RWPE1 (cell line): ENCODE measurements at places on chromosomes 6 and 20.
A peak's percentile ranks its signal among the peaks of the same experiment; 100 is the strongest.

DNA sequence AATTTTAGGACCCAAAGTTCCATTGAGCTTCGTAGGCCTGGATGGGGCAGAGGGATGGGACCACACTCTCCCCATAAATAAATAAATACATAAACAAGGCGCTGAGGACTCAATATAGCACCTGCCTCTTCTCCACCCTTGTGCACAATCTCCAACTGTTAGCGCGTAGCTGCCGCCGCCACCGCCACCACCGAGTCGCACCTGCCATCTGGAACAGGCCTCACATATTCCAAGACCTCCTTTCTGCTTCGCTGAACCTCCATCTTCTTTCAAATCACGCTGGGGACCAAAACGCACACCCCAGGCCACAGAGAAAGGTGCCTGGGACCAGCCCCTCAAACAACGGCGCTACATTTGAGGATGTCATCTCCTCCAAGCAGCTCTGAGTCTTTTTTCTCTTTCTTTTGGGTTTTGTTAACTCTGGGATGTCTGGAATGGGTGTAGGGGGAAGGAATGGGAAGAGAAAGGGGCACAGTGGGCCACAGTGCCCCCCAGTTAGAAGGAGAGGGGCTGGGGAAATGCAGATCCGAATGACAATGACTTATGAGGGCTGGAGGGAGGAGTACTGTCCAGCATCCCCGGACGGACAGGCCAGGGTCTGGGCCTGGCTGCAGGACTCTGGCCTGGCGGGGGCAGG is 49.7 kb downstream of the NOL4L start:
- DNase-seq = no peak

- no peak for DNase-seq
Measured at GRCh38 chr6:146026873-146027272, 2.0 kb upstream of the GRM1 start.

GRCh38 chr20:41358230-41358629 is 8.4 kb downstream of the EMILIN3 start:
- no peak for DNase-seq

- DNase-seq = peak; percentile 87
Measured at GRCh38 chr6:17907406-17908229, 79.8 kb downstream of the KIF13A start.

GRCh38 chr20:21511850-21512633 is 1.8 kb downstream of the NKX2-2 start:
- DNase-seq = no peak

- no peak for DNase-seq
Measured at GRCh38 chr6:110950440-110950839, 8.1 kb upstream of the GTF3C6 start.

DNA sequence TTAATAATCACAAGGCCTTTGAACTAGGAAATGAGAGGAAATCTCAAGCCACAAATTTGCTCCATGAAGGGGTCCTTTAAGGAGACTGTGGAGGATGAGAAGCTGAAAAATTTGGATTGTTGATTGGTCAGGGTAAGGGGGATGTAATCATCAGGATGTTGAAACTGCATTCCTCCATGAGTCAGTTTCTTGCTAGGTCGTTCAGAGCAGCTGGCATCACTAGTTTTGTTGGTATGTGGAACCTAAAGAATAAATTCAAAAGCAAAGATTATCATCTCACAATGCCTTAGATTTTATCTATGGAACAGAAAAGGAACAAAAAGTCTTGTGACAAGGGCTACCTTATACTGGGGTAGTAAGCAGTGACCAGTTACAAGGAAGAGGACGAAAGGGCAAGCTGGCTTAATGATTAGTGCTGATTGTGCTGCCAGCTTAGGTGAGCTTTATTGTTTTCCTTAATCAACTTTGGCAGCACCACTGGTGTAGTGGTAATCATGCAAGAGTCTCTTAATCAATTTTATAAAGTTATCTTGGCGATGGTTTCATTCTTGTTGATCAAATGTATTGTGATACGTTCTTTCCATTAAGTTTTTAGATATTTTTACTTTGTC is 36.6 kb downstream of the CRISP2 start:
- peak; percentile 22 for DNase-seq

GRCh38 chr6:26383624-26384417 is 913 bp downstream of the BTN2A2 start:
- no peak for DNase-seq

GRCh38 chr6:157224951-157225574 is 98.3 kb downstream of the TMEM242 start:
- DNase-seq = no peak

DNA sequence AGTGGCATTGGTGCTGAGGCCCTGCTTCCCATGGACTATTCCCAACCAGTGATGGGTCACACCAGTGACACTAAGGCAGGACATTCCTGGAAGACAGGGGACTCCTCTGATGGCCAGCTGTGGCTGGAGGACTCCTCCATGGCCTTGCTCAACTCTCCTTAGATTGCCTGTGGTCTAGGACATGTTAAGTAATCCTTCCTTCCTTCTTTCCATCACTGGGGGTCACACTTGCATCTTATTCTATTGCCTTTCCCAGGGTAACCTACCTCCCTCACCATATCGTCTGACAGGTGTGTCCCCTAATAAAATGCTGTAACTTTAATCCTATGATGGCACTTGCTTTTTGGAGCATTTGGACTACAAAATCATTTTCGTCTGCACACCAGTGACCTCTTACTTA is 24.5 kb upstream of the HLA-A start:
- DNase-seq = no peak

DNA sequence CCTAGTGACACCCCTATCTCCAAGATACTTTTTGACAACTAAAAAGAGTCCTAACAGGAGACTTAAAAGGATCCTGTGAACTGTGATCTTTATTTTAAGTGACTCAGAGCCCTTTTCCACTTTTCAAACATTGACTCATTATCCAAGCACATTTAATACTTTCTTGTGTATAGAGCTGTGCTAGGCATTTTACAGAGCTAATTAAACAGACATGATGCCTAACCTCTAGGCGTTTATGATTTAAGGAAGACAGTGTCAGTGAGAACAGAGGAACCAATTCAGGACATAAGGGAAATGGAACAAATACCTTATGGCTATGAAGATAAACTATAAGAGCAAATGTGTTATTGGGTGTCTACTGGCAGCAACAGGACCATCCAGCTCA is 282.6 kb downstream of the TPBG start:
- DNase-seq = peak; percentile 7

- no peak for DNase-seq
Measured at GRCh38 chr6:3250231-3250675, 8.5 kb upstream of the PSMG4 start.

DNA sequence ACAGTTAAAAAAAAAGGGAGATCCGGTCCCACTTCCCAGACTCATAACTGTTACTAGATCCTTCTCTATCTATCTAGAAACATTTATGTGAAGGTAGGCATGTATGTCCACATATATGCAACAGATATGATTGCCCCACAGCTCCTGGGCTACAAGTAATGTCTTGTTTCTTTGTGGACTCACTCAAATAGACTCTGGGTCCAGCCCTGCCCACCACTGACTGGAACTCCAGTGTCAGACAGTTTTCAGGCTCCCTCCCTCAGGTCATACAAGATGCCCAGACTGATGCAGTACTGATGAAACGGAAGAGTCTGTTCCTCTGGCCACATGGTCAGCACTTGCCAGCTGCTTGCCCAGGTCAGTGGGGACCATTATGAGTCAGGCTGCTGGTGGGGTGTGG is 30.8 kb upstream of the IER3 start:
- DNase-seq = no peak

DNA sequence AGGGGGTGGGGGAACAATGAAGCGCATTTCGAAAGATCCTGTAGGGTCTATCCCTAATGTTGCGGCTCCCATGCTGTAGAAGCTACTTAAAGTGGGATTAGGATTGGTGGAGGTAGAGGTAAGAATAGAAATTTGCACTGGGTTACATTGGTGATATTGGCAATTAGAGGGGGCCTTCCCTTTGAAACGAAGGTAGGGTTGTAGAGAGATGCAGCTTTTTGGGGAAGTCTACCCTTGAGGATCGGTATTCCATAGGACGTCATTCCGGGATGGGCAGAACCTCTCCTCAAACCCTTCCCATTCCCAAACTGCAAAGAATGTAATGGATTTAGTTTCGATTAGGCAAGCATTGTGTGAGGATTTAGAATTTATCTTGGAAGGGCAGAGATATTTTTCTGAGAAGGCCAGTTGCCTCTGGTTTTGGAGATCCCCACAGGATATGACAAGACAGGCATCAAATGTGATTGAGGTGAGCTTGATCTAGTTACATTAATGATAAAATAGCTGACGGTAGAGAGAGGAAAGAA is 5.4 kb upstream of the ZNFX1 start:
- DNase-seq = no peak

DNA sequence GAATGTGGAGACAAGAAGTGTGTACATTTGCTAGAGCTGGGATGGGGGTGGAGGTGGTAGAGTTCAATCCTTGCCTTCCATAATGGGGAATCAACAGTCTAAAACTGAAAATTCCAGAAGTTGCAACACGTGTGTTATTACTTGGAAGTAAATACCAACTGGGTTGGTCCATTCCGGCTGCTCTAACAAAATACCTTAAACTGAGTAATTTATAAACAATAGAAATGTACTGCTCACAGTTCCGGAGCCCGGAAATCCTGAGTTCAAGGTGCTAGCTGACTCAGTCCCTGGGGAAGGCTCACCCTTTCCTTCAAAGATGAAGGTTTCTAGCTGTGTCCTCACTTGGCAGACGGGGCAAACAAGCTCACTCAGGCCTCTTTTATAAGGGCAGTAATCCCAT is 59.0 kb downstream of the RIN2 start:
- peak; percentile 79 for DNase-seq

GRCh38 chr6:80376411-80376810 is 269.9 kb downstream of the BCKDHB start:
- DNase-seq = no peak

GRCh38 chr6:127343809-127344659 is 625 bp upstream of the ECHDC1 start:
- DNase-seq = no peak

DNA sequence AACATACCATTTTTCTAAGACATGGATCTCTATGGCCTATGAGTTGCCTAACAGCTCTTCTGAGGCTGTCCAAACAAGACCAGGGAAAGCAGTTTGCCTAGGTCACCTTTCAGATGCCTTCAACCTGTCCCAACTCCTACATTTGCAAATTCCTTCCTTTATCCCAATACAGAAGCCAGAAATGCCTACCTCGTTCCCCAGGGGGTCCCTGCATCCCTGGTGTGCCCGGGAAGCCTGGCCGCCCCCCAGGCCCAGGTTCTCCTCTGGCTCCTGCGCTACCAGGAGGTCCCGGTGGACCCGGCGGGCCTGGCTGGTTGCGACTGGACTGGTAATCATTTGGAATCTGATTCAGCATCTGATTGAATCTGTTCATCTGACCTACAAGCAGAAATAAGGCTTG is 115.9 kb downstream of the COL12A1 start:
- no peak for DNase-seq

GRCh38 chr6:48714699-48715098 is 603.7 kb upstream of the PTCHD4 start:
- DNase-seq = no peak

DNA sequence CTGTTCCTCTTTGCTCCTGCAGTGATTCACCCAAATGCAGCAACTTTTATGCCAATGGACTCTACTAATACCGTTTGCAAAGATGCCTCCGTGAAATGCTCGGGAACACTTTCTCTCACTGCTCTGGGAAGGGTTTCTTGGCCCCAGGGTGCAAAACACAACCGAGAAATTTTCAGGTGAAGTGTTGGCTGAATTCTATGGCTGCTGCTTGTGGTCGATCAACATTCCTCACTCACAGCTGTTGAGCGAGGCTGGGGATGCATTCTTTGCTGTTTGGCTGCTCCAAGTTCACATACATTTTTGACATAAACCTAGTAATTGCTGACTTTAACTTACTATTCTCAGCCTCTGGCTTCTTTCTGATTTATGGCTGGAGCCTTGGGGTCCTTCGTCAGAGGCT is 342.0 kb upstream of the CHD6 start:
- no peak for DNase-seq

DNA sequence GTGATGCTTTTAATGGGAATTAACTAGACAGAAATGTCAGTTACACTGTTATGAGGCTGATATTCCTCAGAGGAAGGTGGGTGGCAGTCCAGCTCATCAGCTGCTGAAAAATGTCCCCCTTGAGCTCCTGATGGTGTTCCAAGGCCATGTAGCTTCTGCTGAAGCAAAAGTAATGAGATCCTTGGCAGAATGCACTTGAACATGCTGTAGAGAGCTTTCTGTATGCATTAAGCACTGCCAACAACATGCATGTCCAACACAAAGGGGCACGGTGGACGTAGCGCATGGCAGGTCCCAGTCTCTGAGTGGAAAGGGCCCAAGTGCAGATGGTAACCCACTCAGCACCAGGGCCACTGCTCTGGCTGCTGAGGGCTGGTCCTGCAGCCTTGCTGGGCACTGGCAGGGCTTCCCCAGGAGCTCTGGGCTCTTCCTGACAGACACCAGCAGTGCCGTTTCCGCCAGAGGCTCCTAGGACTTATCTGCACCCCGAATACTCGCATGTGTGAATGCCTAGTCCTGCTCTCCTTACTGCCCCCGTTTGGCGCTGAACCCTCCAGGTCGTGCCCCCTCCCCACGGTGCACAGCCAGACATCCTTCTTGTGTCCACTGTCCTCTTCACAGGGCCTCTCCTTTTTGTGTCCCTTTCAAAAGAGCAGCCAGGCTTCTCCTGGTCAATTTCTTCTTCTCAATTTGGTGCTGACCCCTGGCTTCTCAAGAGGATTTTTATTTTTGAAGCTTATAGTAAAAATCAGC is 18.6 kb upstream of the SYNDIG1 start:
- DNase-seq = no peak

GRCh38 chr6:125658759-125659431 is 90.5 kb upstream of the HEY2 start:
- DNase-seq = no peak

DNA sequence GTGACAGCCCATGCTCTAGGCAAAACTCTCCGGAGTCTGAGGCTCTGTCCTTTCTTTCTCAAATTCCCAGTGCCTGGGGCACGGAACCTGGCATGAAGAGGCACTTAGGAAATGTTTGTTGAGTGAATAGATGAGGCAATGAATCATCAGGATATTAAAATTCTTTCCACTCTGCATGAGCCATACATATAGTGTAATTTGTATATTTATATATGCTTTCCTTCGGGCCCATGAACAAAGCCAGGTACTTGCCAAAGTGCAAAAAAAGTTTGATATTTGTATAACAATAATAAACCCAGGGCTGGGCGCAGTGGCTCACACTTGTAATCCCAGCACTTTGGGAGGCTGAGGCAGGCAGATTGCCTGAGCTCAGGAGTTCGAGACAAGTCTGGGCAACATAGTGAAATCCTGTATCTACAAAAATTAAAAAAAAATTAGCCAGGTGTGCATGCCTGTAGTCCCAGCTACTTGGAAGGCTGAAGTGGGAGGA is 212.3 kb upstream of the ZNF217 start:
- DNase-seq = peak; percentile 92
